ENCODE measurements at places on chromosomes 4 and X. TPM values are rescaled to one million over a fixed set of nuclear protein-coding genes. Genes with fewer than 3 reads are reported as not detected.

HS6ST2 gene
- total RNA-seq, result 0.55 TPM

CXCL11 gene
- total RNA-seq, result 1.1 TPM

GPRIN3 gene
- total RNA-seq, result 2.2 TPM

FGF16 gene
- total RNA-seq, result 3.1 TPM

SPANXB1 gene
- total RNA-seq, result not detected

KCTD8 gene
- total RNA-seq, result 0.80 TPM

APELA gene
- not detected for total RNA-seq

DNA sequence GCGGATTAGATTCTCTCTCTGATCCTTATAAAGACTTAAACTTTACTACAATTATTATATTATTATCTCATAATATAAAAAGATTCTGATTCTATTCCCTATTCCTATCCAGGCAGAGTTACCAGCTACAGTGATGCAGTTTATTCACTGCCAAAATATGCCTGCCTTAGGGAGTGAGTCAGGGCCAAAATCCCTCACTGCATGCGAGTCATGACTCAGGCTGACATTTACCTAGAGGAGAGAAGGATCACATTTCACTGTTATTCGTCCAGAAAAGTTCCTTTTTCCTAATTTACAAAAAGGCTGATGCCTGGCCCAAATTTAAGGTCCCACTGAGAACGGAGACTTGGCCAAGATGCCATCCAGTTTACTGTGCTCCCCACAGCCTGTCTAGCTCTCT lies 168.5 kb upstream of the LDB2 start:
- DNase-seq, result peak; percentile 22

- peak; percentile 25 for DNase-seq
Measured at GRCh38 chr4:56976283-56976836, 1.0 kb downstream of the NOA1 start.

- peak; percentile 19 for DNase-seq
Measured at GRCh38 chrX:76555816-76556215, 128.3 kb downstream of the MAGEE1 start.

GRCh38 chrX:131262738-131263679 lies 26.1 kb downstream of the IGSF1 start:
- peak; percentile 1 for DNase-seq

GRCh38 chr4:77817304-77818072 lies 1.7 kb downstream of the CNOT6L start:
- no peak for DNase-seq

- DNase-seq, result no peak
Measured at GRCh38 chrX:13721371-13721770, 13.0 kb downstream of the TRAPPC2 start.

DNA sequence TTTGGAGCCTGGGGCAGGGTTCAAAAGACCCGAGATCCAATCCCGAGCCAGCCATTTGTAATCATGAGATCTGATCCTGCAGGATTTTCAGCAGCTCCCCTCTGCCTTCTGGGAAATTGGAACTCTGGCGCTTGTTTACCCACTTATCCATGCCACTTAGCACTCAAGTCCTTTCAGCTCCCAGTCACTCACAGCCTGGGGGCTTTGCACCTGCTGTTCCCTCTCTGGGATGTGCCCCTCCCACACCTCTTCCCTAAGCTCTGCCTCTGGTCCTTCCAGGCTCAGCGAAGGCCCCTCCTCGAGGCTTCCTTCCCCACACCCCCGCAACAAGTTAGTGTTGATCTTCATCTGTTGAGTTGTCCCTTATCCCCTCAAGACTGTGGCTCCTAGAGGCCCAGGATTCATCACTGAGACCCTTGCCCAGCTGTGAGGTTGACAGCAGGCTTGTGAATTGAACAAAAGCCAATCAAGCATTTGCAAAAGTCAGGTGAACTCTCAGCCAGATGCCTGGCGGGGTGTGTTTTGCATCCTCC lies 99.1 kb upstream of the AFAP1 start:
- DNase-seq, result no peak

Data from endothelial cell of umbilical vein (primary cell).